ENCODE measurements at places on chromosomes 2 and 18.

- no peak for DNase-seq
These were observed 104.4 kb upstream of the SLC39A10 start for GRCh38 chr2:195552581-195552980.

GRCh38 chr2:239002954-239003623, 155.2 kb downstream of the TWIST2 start:
- DNase-seq = no peak

DNA sequence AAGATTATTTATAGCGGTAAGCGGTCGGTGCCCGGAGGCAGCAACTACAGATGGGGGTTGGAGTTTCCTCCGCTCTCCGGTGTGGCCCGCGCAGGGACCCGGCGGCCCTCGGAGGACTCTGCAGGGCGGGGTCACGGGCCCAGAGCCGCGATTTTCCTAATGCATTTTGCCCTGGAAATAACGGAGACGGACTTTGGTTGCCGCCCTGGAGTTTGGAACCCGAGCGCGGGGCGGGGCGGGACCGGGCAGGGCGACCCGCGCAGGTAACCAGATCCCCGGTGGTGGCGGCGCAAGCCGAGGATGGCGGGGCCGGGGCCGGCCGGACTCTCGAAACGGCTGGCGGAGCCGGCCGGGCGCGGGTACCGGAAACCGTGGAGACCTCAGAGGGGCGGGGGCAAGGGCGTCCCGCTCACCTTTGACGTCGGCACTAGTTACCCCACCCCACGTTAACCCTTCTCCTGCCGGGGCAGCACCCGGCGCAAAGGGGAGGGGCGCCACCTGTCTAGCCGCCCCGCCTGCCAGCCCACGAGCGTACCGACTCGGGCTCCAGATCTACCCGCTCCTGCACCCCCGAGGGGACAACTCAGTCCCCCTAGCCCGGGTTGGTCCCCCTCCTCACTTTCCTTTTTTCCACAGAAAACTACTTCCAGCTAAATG, 2.9 kb downstream of the CYP26B1 start:
- DNase-seq = no peak

- no peak for DNase-seq
These were observed 149.3 kb downstream of the EXOC6B start for GRCh38 chr2:72676341-72677025.

DNA sequence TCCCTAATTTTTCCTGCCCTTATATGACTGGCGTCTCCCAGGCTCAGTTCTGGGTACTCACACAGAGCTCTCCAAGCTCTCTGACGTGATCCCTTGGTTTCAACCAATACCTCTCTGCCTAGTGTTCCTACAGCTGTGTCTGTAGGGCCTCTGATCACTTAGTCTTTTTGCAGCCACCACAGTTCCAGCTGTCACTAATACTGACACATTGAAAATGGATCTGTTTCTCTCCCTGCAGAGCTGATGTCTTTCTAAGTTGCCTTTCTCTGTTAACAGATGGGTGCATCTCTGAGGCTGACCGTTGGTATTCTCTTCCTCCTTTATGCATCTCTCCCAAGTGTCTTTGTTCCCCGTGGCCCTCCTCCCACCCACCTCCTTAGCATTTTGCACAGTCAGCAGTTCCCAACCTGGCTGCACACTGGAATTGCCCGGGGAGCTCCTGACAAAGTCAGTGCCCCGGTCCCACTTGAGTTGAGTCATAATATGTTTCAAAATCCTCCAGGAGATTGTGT, 62.5 kb downstream of the CERS6 start:
- DNase-seq = no peak

- no peak for DNase-seq
These were observed 31.3 kb upstream of the CNTNAP5 start for GRCh38 chr2:123993728-123994323.
